ENCODE measurements at places on chromosomes 4 and X. TPM values are rescaled to one million over a fixed set of nuclear protein-coding genes. Genes with fewer than 3 reads are reported as not detected.

DNA sequence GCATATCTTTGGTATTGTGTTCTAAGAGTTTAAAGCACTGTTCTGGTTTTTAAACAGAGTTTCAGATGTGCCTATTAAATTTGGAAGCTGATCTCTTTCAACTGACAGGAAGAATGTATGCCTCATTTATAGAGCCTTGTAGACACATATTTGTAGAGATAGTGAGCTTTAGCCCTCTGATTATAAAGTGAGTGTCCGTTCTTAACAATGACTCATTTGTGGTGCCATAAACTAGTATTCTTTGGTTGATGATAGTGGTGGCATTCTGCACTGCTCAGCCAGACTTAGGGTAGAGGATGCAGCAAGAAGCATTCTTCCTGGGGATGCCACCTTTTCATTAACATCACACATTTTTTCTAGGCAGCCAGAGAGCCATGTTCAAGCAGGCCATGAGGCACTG is 121.7 kb downstream of the TLL1 start:
- no peak for DNase-seq

- no peak for DNase-seq
Measured at GRCh38 chr4:2385516-2385915, 32.9 kb downstream of the ZFYVE28 start.

DNA sequence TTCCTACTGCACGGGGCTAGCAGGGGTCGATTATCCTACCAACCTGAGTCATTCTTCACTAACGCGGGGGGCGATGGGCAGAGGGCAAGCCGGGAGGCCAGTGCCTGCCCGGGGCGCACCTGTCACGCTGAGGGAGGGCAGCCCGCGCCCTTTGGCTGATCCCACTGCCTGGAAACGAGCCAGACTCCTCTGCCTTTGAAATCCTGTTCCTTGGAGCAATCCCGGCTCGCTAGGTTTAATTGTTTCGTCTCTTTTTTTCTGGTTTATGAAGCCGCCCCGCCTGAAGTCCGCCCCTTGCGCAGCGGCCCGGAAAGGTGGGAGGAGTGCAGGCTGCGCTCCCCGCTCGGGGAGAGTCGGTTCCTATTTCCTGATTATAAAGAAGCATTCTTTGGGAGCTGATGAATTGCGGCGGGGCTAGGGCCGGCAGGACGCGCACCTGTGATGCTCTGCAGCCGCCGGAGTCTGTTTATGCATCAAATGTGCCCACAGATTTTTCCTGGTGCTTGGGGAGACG is 484.2 kb downstream of the BCOR start:
- DNase-seq: no peak

DNA sequence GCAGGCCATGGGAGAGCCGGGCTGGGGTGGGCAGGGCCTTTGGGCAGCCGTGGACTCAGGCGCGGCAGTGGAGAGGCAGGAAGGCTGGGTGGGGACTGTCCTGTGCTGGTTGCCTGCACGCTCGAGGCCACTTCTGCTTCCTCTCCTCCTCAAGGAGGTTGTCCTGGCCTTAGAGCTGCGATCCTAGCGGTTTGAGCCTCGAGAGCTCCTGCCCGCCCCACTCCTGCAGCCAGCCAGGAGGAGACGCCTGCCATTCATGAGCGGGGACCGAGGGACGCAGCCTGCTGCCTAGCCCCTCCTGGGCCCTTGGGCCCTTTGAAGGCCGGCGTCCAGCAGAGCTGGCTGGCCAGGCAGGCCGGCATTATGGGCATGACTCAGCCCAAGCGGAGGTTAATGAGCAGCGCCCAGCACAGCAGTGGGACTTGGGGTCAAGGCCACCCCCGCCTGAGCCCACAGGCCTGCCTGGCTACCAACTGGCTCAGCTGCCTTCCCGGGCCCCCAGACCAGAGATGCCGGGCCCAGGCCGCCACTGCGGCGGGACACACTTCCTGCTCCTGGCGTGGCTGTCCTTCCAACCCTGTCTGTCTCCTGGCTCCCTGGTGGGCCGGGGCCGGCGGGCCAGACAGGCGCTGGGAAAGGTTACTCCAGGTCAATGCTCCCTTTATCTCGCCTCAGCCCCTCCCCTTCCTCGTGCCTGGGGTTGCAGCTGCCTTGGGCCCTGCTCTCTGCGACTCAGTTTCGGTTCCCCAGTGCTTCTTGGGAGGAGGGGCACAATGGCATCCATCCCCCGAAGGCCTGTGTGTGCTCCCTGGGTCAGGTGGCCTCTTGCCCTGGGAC is 1.8 kb downstream of the ABCD1 start:
- peak; percentile 83 for DNase-seq

DNA sequence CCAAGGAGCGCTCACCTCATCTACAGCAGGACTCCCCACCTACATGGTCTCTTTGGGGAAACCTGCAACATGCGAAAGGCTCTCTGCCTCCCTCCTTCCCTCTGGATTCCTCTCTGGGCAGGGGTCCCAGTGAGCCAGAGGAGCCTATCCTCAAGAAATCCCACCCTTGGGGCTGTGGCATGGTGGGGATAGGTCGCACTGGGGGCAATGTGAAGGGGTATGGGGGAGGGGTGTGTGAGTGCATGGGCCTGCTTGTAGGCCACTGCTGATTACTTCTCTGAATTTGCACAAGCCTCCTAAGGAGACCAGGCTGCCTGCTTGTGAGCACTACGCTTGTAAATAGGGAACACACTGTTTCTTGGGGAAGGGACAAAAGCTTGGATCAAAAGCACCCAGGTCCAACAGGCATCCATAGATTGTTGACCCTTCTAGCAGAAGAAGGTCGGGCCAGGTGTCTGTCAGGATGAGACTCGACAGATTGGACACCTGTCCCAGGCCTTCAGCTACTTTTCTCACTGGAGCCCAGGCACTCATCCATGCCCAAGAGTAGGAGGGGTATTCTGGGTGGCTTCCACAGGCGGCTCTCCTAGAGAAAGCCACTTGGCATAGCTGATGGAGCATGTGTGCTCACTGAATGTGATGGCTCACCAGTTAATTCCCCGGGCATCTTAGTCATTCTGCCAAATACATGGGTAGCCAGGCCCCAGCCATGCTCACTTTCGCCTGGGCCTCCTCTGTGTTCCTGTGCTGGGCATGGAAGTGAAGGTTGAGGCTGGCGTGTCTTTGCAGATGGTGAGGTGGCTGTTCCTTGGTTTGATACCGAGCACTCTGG is 75.0 kb downstream of the NBDY start:
- no peak for DNase-seq

GRCh38 chr4:91958596-91958995 is 345.2 kb upstream of the GRID2 start:
- no peak for DNase-seq

DNA sequence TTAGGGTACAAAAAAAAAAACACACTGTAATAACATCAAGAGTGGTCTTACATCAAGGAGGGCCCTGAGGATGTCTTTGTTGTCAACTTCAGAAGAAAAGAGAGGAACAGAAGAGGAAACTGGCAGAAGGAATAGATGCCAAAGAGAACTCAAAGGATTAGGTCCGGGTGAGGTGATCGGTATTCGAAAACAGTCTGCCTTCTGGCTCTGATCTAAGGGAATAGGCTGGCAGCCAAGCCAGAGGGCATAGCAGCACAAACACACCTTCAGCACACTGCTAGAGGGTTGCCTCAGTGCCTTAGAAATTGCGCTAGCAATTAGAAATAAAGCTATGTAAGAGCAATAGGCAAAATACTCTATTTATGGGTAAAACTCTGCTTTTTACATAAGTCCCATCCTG is 91.4 kb upstream of the TTC29 start:
- DNase-seq: no peak

GRCh38 chrX:86887341-86887740 is 630.3 kb upstream of the KLHL4 start:
- no peak for DNase-seq

GRCh38 chr4:8143392-8144140 is 15.0 kb downstream of the ABLIM2 start:
- no peak for DNase-seq

- no peak for DNase-seq
Measured at GRCh38 chrX:30904632-30905031, 15.6 kb upstream of the TAB3 start.

CCSER1 gene
- total RNA-seq: 11.1 TPM

POF1B gene
- 142 TPM for total RNA-seq

SSX4B gene
- not detected for total RNA-seq

PCGF3 gene
- total RNA-seq: 45.5 TPM

TRIM60 gene
- total RNA-seq: not detected

SPANXN1 gene
- total RNA-seq: not detected

All from mucosa of descending colon (tissue), 3 donors.